Upper lobe of left lung (tissue), 6 donors: ENCODE measurements at places on chromosomes 11 and 22. TPM values are rescaled to one million over a fixed set of nuclear protein-coding genes. Genes with fewer than 3 reads are reported as not detected.

DNA sequence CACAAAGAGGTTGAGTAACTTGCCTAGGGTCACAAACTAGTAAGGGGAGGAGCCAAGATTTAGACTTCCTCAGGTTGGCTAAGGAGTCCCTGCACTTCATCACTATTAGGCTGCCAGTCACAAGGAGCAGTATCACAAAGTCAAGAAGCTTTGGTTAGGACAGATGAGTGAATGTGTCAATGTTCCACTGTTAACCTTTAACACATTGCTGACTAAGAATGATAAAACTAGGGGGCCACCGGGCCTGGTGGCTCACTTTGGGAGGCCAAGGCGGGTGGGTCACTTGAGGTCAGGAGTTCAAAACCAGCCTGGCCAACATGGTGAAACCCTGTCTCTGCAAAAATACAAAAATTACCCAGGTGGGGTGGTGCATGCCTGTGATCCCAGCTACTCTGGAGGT is 32.0 kb downstream of the TMEM123 start:
- no peaks in the 10 kb centered on the region for H3K4me1 ChIP-seq
- no peak overlapping the region for H3K4me3 ChIP-seq
- no peak overlapping the region for H3K27ac ChIP-seq
- H3K36me3 ChIP-seq, result no peaks in the 10 kb centered on the region
- DNase-seq, result peak; percentile 16

CSNK2A3 gene
- 2.6 TPM for total RNA-seq

CELSR1 gene
- 56.3 TPM for total RNA-seq

SH3BP1 gene
- 35.4 TPM for total RNA-seq

GRCh38 chr22:31715147-31715778 is 34.7 kb downstream of the PRR14L start:
- no peak overlapping the region for H3K4me3 ChIP-seq
- no peaks in the 10 kb centered on the region for H3K4me1 ChIP-seq
- no peak for DNase-seq
- H3K27ac ChIP-seq, result no peak overlapping the region

- H3K4me1 ChIP-seq, result no peaks in the 10 kb centered on the region
- no peak overlapping the region for H3K4me3 ChIP-seq
- H3K36me3 ChIP-seq, result no peaks in the 10 kb centered on the region
- no peak overlapping the region for H3K27ac ChIP-seq
- no peak for DNase-seq
- no peaks in the 10 kb centered on the region for H3K27me3 ChIP-seq
Measured at GRCh38 chr11:130322126-130322525, 7.4 kb upstream of the ZBTB44 start.

SHANK2 gene
- total RNA-seq, result 75.5 TPM

HEPN1 gene
- total RNA-seq, result not detected

MRGPRX4 gene
- total RNA-seq, result not detected
